ENCODE measurements at places on chromosomes 2 and 18.

DNA sequence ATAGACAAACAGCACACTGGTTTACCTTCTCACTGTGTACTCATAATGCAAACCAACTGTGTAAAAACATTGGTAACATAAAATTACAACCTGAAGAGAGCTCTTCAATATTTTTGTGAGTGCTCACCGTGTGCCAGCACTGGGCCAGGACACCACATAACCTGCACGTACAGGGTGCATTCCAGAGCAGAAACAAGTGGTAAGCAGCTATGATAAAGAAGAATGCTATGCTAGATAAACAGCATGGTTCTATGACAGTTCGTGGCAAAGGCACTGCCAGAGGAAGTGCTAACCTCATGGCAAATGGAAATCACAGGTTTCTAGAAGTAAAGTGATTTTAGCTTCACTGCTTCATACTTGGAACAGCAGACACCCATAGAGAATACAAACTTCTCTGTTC lies 343.5 kb downstream of the MTX2 start:
- DNase-seq: no peak

GRCh38 chr18:36191711-36192110 lies 4.4 kb downstream of the MOCOS start:
- no peak for DNase-seq

- no peak for DNase-seq
These were observed 7.7 kb upstream of the KCNE4 start for GRCh38 chr2:223044092-223044836.

DNA sequence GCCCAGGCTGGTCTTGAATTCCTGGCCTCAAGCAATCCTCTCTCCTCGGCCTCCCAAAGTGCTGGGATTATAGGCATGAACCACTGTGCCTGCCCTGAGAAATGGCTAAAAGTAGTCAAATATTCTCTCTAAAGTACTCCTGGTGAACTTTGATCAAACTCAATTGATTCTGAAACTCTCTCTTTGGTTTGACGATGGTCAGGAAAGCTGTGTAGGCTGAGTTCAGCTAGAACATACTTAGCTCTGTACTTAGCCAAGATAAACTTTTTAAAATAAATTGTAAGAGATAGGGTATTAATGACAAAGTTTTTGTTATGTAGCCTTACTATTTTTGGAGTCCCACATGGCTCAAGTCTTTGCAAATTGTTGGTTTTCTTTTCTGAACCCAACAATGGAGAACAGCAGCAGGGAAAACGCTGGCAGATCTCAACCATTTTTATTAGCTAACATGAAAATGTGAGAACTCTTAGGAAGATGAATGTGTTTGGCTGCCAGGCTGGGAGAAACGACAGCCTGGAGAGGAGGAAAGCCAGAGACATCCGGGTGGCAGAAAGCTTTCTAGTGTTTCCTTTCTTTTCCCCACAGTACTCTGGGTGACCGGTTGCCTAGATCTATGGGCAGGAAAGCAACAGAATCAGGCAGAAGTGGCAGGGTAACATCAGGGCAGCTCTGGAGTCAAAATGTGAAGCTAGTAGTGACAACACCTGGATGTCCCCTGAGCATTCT lies 193.0 kb upstream of the LHCGR start:
- no peak for DNase-seq

- peak; percentile 59 for DNase-seq
These were observed 12.7 kb upstream of the DUSP2 start for GRCh38 chr2:96157649-96158553.

DNA sequence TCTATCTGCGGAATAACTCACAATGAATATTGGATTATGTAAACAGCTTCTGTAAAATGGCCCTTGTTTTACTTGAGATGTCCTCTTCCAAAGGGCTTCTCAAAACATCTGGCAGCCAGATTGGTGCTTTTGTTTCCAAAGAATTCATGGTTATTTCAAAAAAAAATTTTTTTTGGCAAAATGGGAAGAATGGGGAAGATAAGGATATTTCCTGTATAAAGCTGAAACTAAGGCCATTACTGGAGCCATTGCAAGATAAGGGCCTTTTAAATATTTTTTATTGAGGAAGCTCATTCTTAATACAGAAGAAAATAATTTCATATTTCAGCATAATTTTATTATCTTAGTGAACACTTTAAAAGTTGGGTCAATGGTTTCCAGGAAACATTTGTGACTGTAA lies 259.1 kb downstream of the GALNT13 start:
- DNase-seq: no peak

- no peak for DNase-seq
These were observed 85.2 kb upstream of the STK17B start for GRCh38 chr2:196256585-196256984.

GRCh38 chr18:25136416-25137196 lies 215.4 kb downstream of the ZNF521 start:
- DNase-seq: no peak

GRCh38 chr18:44238454-44238853 lies 442.2 kb upstream of the SETBP1 start:
- DNase-seq: no peak

- no peak for DNase-seq
These were observed 90.0 kb upstream of the GULP1 start for GRCh38 chr2:188201639-188202038.

DNA sequence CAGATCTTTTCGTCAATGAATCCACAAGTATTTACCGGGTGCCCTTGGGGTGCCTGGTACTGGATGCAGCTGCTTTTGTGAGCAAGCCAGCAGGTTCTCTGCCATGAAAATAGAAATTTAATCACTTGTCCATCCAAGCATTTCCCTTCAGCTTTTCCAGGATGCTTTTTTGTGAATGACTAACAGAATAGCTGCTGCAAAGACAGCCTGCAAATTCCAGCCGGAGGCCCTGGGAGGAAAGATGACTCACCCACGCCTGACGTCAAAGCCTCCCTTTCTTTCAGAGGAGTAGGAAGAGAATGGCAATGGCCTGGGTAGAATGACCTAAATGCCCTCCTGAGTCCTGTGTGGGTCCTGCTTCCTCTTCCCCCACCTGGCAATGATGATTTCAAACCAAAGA lies 111.9 kb downstream of the AP1S3 start:
- DNase-seq: no peak

GRCh38 chr2:115609978-115610377 lies 1167.5 kb downstream of the DPP10 start:
- no peak for DNase-seq

GRCh38 chr18:13219593-13220159 lies 1.1 kb downstream of the LDLRAD4 start:
- no peak for DNase-seq

DNA sequence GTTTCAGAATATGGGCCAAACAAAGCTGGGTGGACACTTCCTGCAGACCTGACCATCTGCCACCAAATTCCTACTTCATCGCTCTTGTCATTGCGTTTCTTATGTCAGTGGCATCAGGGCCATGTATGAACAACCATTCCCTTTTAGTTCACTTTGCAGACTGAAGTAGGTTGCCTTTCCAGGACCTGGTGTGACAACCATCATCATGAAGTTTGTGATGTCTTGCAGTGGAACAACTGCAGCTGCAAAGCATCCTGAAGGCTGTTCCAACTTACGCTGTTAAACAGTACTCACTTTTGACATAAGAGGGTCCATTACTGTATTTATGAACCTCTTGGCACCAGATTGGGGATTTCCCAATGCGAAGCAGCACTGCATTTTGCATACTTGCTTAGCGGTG lies 511.6 kb downstream of the ARHGAP15 start:
- no peak for DNase-seq

GRCh38 chr2:182826064-182826463 lies 40.4 kb downstream of the FRZB start:
- no peak for DNase-seq

- DNase-seq: no peak
These were observed 130.5 kb downstream of the PXDN start for GRCh38 chr2:1613731-1614354.

GRCh38 chr2:25539136-25539535 lies 134.2 kb downstream of the DTNB start:
- no peak for DNase-seq

- DNase-seq: no peak
These were observed 124.2 kb upstream of the ZNF516 start for GRCh38 chr18:76619261-76619620.

- DNase-seq: no peak
These were observed 115.5 kb downstream of the HDAC4 start for GRCh38 chr2:239285071-239285931.

- no peak for DNase-seq
These were observed 200.4 kb downstream of the INO80D start for GRCh38 chr2:205885492-205886099.

DNA sequence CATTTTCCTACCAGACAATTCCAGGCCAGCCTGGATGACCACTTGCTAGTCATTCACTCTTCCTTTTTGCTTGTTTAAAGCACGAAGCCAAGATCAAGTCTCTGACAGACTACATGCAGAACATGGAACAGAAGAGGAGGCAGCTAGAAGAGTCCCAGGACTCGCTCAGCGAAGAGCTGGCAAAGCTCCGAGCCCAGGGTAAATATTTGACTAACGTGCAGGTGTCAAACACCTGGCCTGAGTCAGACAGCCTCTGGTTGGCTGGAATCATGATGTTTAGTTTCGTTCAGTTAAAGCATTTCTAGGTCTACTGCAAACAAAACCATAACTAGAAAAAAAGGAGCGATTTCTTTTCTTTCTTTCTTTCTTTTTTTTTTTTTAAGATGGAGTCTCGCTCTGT lies 44.2 kb upstream of the LYPD6B start:
- DNase-seq: no peak

GRCh38 chr2:174236429-174236828 lies 11.9 kb downstream of the OLA1 start:
- DNase-seq: no peak

- DNase-seq: no peak
These were observed 51.9 kb downstream of the TSHZ1 start for GRCh38 chr18:75262511-75262910.

DNA sequence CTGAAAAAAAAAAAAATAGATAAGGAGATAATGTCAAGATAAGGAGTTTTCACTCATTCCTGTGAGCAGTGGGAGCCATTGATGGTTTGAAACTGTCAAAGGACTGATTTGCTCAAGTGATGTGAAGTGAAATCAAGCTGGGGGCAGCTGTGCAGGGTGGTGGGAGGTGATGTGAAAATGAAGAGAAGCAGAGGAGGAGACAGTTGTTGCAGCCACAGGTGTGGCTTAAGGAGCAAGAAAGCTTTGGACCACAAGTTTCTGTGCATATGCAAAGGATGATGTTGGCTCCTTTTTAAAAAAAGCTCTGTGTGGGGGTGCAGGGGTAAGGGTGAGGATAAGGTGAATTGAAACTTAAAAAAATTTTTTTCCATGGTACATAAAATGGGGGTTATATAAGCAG lies 8.3 kb downstream of the EFR3B start:
- DNase-seq: no peak

GRCh38 chr2:218607436-218608115 lies at the start of gene PLCD4:
Gene PLCD4, plus strand, starts transcription at chr2:218607899. Its CDS starts 7,841 bp downstream, at chr2:218615740.
- no peak for DNase-seq

DNA sequence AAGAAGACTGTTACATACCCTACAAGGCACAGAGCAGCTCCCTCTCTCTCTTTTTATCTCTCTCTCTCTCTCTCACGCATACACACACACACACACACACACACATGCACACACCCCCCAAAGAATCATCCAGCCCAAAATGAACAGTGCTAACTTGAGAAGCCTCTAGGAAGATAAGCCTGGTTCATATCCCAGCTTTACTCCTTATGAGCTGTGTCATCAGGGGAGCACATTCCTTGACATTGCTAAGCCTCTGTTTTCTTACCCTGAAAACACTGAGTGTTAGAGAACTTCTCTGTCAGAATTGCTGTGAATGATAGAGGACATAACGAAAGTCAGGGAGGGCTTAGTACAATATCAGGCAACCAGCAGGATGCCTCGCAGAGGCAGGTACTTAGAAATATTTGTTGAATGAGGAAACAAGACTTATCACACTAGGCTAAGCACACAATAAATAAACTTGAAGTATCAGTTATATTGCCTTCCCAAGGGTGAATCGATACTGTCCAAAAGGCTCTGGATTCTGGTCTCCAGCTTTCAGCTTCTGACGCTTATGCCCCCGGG lies 725.6 kb upstream of the ID2 start:
- no peak for DNase-seq

DNA sequence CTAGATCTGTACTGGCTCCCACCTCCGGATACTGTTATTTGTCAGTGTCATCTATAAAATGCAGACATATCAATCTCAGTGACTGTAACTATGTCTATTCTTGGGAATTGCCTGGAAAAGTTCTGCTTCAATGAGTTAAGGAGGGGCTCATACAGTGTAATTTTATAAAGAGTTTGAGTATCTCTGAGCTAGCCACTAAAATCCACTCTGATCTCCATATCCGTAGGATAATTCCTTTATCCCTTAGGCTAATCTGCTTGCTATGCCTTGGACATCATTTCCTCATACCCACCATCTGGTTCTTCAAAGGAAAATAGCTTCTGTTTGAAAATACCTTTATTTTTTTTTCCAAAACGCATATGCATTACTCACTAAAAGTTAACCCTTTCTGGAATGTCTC lies 863.2 kb downstream of the SUCLG1 start:
- DNase-seq: no peak

- no peak for DNase-seq
These were observed 123.6 kb upstream of the EFEMP1 start for GRCh38 chr2:56047136-56047535.

DNA sequence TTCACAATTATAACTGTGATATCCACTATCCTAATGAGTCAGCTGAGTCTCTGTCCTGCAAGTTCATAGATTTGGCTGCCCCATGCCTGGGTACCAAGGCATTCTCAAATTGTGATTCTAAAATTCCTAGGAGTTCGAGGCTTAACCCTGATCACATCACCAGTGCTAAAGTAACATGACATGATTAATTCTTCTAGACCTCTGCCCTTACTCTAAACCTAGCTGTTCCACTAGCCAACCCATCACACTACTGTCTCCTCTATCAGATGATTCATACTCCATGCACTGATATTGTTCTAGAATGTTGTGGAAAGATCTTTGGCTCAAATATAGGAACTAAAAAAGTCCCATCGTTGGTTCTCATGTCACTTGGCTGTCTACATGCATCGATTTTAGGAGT lies 487.6 kb downstream of the PIK3C3 start:
- no peak for DNase-seq

GRCh38 chr2:138500592-138501424 lies 762 bp upstream of the SPOPL start:
- DNase-seq: no peak

DNA sequence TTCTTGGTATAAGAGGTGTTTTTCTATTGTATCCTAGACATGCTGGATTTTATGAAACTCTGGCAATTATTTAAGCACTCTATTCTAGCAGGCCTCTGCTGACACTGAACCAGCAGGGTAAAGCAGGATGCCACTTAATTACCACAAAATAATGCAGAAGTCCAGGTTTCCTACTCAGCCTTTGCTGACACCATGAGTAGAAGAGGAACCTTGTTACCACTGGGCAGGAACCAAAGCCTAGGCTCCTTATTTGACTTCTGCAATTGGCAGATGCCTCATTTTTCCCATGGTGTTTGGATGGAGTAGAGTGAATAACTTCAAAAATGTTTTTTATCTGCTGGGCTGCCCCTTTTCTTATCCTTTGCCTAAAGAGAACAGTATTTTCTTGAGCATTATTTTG lies 60.8 kb downstream of the THNSL2 start:
- DNase-seq: no peak

DNA sequence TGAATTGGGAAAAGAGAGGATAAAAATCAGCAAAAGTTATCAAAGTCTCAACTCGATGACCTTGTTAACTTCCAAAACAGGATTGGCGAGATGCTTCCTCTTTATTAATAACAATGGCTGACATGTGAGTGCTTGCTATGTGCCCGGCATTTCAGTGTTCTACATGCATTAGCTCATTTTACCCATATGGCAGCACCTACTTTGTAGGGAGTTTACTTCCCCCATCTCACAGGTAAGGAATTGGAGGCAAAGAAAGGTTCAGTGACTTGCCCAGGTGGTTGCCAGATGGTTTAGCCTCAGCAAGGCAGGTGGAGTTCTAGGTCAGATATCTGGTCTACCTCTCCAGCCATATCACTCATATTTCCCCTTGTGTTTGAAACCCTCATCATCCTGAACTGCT lies 12.4 kb downstream of the TFCP2L1 start:
- DNase-seq: no peak

All from stimulated activated CD8-positive, alpha-beta memory T cell treated with anti-CD3 and anti-CD28 coated beads, Interleukin-2, amount 100 ng/mL, for 1 hour (primary cell).